ENCODE measurements at places on chromosomes 16 and 17.

GRCh38 chr16:17511340-17511739 is 40.6 kb upstream of the XYLT1 start:
- no peak for DNase-seq

GRCh38 chr17:8021565-8022359 is 17.1 kb upstream of the ALOX15B start:
- DNase-seq = no peak

DNA sequence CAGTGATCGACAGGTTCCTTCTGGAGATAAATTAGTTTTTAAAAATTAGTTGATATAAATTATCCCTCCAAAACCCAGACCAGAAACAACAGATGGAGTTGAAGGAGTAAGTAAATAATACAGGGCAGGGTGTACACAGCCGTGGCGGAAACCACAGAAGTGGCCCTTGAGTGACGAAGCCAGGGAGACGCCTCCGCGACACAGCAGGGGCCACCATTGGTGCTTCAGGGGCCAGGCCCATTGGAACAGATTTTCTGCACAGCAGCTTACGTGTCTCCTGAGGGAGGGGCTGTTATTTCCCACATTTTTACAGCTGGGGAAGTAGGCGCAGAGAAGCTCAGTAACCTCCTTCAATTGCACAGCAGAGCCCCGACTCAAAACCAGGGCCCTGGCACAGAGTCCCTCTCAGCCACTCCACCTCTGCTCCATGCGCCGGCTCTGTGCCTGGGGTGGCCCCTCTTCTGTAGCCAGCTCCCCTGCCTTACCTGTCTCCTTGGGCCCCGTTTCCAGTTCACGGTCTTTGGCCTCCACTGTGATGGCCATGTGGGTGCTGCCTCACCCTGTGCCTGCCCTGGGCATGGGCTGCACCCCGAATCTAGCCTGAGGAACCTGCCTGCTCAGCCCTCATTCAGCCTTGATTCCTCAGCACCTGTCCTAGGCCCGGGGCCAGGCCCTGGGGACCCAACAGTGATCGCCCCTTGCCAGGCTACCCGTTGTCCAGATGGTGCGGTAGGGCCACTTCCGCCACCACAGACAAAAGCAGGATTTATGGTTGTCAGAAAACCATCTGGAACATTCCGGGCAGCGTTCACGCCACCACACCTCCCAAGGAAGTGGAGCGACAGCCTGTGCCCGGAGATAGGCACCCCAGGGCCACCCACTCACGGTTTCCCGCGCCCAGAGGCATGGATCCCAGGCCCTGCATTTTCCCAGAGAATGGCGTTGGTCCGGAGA is 128.5 kb upstream of the GSE1 start:
- DNase-seq = peak; percentile 41

DNA sequence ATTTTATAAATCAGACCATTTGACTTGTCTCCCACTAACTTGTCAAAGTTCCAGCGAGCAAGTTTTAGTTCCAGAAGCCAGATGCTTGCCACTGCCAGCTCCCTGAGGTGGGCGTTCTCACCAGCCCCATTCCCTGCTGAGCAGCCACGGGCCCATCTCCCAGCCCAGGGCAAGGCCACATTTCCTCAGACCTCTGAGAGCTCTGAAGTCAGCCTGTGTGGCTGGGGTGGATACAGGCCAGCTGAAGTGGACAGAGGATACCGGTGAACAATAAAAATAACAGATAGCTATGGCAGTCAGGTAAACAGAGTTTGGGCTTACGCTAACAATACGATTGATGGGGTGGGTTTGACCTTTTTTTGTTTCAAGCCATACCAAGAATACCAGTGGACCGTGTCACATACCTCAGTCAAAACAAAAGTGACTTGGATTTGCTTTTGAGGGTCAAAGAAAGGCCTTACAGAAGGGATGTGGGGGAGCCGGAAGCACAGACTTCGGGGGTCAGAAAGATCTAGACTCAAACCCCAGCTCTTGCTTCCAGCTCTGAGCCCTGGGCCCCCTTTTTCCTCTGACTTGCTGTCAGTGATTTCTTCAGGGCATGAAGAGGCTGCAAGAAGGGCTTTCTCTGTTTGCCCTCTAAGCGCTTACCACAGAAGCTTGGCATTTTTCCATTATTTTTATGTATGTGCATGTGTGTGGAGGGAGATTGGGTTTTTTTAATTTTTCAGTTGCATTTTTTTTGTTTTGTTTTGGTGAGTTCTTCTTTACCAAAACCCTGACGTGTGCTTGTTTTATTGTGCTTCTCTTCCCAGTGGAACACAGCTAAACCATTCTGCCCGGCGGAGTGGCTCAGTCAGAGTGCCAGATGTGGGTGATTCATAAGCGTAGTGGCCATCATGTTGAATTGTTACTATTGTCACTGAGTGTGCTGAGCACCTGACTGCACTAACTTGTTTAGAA is 109.9 kb downstream of the GNAO1 start:
- DNase-seq = no peak

- DNase-seq = no peak
Measured at GRCh38 chr16:52099382-52099781, 447.6 kb downstream of the TOX3 start.

DNA sequence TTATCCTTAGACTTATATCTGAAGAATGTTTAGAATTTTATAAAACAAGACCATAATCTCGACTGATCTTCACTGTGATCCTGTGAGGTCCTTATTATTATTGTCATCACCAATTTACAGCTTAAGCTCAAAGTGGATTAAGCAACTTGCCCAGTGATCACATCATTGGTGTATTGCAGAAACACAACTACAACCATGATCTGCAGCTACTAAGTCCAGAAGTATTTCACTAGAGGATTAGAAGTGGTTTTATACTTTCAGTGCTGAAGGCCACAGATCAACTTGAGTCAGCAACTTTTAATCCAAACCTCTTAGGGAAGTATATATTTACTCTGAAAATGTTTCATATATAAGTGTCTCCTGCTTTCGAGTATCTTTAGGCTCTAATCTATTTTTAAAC is 624.3 kb upstream of the SOX9 start:
- DNase-seq = no peak

- DNase-seq = no peak
Measured at GRCh38 chr17:65022751-65023700, 33.5 kb downstream of the GNA13 start.

GRCh38 chr17:57517632-57518456 is 227.3 kb downstream of the CCDC182 start:
- DNase-seq = no peak

GRCh38 chr17:81740395-81740961 is 28.4 kb downstream of the SLC25A10 start:
- no peak for DNase-seq

DNA sequence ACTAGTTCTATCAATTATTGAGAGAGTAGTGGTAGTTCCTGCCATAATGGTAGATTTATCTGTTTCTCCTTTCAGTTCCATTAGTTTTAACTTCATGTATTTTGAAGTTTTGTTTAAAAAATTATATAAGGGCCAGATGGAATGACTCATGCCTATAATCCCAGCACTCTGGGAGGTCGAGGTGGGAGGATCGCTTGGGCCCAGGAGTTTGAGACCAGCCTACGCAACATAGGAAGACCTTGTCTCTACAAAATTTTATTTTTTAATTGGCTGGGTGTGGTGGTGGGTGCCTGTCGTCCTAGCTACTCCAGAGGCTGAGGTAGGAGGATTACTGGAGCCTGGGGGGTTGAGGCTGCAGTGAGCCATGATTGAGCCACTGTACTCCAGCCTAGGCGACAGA is 14.1 kb upstream of the UBTF start:
- DNase-seq = no peak

GRCh38 chr17:50057521-50057991 is 1.6 kb downstream of the ITGA3 start:
- DNase-seq = peak; percentile 81

DNA sequence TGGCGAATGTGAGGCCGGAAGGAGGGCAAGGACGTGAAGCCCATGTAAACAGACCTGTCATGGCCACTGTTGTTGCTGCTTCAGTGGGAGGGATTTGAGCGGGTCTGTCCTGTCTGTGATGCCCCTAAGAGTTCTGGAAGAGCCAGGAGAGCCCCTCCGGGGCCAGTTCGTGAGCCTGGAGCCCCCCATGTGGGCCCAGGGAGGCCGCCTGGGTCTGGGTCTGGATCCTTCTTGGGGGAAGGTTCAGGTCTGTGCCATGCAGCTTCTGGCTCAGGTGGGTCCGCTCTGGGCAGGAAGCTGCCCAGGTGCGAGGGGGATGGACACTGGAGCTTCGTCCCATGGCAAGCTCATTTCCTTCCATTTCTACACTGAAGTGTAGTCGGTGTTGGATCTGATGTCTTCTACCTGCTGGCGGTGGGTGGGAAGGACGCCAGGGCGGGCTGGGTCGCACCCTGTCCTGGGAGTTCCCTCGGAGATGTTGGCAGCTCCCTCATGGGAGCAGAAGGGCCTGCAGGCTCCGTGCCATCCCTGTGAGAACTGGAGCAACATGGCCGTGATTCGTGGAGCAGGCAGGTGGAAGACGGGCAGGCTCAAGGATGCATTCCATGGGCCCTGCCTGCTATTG is 11.2 kb upstream of the WFIKKN1 start:
- DNase-seq = no peak

- DNase-seq = no peak
Measured at GRCh38 chr16:65760874-65761273, 605.6 kb upstream of the CDH5 start.

DNA sequence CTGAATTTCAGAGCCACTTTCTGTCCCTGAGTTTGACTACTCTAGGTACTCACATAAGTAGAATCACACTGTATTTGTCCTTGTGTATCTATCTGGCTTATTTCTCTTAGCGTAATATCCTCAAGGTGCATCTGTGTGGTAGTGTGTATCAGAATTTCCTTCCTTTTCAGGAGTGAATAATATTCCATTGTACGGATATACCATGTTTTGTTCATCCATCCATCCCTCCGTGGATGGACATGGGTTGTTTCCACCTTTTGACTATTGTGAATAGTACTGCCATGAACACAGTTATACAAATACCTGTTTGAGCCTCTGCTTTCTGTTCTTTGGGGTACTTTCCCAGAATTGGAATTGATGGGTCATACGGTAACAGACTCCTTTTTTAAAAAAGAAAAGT is 111.7 kb downstream of the PITPNC1 start:
- no peak for DNase-seq

GRCh38 chr16:57632568-57632967 is 4.1 kb downstream of the ADGRG1 start:
- no peak for DNase-seq

- DNase-seq = peak; percentile 77
Measured at GRCh38 chr16:88649924-88650748, 717 bp downstream of the CYBA start.

DNA sequence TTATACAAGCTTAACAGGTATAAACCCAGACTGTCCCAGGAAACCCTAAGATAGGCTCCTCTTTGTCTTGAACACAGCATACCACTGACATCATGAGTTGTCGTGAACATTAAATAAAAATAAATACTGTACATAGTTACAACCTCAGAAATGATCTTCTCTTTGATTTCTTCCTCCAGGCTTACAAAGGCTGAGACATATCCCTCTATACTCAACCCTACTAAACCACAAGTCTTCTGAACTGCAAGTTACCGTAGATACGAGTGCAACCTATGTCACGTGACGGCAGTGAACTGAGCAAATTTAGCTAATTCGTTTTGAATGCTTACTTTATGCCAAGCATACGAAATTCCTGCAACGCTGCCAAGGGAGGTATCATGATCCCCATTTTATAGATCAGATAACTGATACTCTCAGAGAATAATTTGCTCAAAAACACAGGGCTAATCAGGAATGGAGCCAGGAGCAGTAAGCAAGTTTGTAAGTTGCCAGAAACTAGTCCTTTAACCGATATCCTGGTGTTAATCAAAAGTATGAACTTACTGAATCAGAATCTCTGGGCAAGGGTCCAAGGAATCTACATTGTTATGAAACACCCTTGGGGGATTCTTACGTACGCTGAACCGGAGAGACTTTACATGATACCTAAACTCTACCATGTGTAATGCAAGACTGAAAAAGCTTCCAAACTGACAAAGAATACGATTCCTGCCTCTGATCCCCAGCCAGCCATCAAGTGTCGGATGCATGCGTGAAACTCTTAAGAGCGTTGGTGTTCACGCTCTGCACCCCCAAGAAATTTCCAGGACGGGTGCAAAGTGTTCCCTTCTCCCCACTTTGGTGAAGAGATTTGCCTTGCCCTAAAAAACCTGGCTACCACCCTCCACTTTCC is 106.2 kb downstream of the XYLT1 start:
- DNase-seq = no peak

GRCh38 chr17:56540836-56541235 is 52.7 kb upstream of the NOG start:
- DNase-seq = no peak

DNA sequence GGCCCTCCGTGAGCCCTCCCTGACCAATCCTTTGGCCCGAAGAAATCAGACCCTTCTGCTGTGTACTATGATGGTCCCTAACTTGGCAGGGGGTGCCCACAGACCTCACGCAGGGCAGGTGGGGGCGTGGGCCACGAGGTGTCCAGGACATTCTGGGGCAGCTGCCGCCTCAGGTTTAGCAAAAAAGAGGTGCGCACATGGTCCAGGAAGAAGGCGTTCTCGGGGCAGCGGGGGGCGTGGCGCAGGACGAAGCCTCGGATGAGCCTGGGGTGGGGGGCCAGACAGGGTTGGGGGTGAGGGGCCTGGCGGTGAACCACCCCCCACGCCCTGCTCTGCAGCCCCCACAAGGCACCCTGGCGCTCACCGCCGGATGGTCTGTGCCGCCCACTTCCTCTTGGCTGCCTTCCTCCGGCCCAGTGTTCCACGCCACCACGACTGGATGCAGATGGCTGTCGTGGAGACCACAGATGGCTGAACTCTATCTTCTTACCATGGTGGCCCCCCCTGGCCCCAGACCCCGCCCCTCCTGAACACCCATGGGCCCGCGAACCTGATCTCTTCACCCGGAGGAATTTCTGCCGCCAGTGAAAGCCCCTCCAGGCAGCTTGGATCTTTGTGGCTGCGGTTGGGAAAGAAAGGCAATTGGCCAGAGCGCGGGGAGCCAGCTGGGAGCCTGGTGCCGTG is 14.2 kb upstream of the CRK start:
- DNase-seq = no peak

GRCh38 chr17:77897741-77898301 is 60.7 kb upstream of the TNRC6C start:
- no peak for DNase-seq

- no peak for DNase-seq
Measured at GRCh38 chr16:28145796-28146195, 66.0 kb downstream of the XPO6 start.

DNA sequence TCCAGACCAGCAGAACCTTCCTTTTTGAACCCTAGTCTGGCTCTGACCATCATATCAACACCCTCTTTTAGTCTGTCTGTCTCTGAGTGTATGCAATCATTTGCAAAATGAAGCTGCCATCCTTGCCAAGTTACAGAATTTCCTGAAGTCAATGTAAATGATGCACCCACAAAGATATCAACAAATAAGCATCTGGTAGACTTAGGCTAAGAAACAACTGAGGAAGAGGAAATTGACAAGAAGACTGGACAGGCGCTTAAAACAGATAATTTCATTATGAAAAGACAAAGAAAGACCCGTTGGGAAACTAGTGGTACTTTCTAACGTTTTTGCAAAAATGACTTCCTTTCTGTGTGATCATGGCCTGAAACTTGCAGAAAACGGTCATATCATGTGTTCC is 24.7 kb upstream of the CIITA start:
- DNase-seq = no peak
